ENCODE measurements at places on chromosomes 2 and 18.

- no peak for DNase-seq
These were observed 73.8 kb downstream of the TANC1 start for GRCh38 chr2:159042115-159042850.

- DNase-seq: no peak
These were observed 485.4 kb downstream of the TNS1 start for GRCh38 chr2:217517402-217517801.

- DNase-seq: no peak
These were observed 11.5 kb upstream of the TRIB2 start for GRCh38 chr2:12705230-12705629.

GRCh38 chr2:48112911-48113680 lies 206.8 kb upstream of the FBXO11 start:
- DNase-seq: no peak

DNA sequence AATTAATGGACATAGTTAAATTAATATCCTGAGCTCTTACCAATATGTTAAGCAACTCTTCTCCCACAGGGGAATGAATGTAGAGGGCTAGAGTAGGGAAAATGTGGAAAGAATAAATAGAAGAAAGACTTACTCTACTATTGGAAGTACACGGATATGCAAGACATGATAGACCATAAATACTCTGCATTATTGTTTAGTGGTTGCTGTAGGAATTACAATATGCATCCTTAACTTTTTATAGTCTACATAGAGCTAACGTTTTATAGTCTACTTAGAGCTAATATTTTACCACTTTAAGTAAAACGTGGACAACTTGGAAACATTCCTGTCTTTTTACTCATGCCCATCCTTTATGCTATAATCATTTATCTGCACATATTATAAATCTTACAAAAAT lies 163.8 kb upstream of the GALNT5 start:
- DNase-seq: no peak

DNA sequence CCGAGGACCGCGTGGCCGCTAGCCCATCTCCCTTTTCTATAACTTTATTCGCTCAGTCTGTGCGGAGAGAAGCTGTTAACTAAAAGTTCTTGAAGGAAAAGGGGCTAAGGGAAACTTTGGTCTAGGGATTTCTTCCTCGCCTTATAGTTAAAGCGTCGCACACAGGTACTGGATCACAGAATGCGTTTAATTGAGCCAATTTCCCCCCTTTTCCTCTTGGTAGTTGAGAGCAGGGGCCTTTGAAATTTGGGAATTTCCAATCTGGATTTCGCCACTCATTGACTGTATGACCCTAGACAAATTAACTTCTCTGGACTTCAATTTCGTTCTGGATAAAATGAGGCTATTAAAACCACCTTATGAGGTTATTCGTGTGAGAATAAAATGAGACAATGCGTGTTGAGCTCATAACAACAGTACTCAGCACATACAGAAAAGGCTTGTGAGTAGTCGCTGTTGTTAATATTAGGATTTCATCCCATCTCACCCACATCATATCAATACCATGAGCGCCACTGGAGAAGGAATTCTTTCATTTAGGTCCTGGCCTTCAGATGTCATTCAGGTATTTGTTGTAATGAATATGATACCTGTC lies 763 bp upstream of the OLA1 start:
- DNase-seq: no peak
